ENCODE measurements at places on chromosomes 16 and 17. TPM values are rescaled to one million over a fixed set of nuclear protein-coding genes. Genes with fewer than 3 reads are reported as not detected.

The CTRB2 gene
- not detected for total RNA-seq

DNA sequence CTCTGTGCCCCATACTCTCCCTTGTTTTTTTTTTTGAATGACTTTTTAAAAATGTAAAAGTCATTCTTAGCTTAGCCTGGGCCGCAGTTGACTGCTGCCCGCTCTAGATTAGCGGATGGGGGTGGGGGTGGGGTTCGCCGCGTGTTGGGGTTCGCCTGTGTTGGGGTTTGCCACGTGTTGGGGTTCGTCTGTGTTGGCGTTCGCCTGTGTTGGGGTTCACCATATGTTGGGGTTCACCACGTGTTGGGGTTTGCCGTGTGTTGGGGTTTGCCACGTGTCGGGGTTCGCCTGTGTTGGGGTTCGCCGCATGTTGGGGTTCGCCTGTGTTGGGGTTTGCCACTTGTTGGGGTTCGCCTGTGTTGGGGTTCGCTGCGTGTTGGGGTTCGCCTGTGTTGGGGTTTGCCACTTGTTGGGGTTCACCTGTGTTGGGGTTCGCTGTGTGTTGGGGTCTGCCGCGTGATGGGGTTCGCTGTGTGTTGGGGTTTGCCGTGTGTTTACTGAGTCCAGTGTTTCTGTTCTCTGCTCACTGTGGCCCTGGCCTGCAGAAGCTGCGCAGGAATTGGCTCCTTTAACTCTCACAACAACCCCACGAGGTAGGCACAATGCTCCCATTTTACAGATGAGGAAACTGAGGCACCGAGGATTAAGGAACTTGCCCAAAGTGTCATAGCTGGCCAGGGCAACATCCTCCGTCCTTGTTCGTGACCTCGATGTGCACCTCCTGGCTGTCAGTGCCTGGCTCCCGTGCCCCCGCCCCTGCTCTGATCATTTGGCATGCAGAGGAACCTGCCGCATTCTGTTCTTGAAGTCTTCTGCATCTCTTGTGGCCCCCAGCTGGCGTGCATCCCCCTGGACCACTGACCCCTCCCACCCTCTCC lies 96.6 kb upstream of the CIBAR2 start:
- DNase-seq, result no peak

The HSD17B2 gene
- total RNA-seq, result not detected

- no peak for DNase-seq
These were observed 104.9 kb downstream of the ADCY9 start for GRCh38 chr16:4011225-4011939.

DNA sequence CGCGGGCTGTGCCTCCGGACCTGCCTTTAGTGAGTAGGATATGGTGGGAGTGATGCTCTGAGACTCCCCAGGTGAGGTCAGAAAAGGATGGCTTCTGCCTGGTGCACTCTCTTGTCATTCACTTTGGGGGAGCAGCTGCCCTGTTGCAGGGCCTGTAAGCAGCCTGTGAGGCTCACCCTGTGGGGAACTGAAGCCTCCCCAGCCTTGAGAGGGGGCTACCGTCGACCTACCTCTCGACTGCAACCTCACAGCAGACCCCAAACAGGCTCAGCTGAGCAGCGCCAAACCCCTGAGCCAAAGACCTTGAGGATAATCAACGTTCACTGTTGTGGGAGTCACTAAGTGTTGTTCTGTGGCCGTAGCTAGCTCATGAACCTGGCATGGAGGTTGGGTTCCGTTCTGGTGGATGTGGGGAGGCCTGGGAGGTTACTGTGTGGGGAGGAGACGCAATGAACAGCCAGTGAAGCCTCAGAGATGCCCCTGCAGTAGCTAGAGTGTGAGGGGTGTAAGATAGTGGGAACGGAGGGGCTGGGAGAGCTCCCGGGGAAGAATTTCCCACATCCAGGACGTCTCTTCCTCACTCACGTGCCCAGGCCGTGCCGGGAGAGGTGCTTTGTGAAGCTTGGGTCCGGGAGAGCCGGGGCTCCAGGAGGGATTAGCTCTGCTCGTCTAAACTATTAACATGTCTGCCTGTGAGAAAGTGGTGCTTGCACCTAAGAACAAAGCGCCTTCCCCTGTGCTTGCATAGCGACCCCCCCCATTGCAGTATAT lies 38.8 kb downstream of the METRNL start:
- DNase-seq, result no peak

DNA sequence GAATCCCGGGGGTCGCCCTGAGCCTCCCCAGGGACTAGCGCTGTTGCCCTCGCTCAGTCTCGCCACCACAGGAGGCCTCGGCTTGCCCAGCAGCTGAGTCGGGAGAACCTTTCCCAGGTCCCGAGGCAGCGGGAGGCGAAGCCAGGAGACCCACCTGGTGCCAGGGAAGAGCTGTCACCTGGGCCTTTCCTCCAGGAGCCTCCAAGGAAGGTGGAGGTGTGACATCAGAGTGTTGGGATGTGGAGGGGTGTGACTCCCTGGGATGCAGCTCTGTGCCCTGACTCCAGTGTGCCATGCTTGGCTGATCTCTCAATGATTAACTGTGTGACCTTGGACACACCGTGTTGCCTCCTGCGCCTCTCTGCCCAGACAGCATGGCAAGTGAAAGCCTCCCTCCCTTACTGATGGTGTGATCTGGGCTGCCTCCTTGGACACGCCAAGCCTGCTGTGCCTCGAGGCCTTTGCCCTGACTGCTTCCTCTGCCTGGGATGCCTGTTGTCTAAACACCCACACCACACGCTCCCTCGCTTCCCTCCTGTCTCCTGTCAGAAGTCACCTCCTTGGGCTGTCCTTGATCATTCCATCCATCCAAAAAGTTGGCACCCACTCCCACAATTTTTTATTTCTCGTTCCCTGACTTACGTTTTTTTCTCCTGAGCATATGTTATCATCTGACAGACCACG lies 88.0 kb downstream of the CMIP start:
- DNase-seq, result no peak

DNA sequence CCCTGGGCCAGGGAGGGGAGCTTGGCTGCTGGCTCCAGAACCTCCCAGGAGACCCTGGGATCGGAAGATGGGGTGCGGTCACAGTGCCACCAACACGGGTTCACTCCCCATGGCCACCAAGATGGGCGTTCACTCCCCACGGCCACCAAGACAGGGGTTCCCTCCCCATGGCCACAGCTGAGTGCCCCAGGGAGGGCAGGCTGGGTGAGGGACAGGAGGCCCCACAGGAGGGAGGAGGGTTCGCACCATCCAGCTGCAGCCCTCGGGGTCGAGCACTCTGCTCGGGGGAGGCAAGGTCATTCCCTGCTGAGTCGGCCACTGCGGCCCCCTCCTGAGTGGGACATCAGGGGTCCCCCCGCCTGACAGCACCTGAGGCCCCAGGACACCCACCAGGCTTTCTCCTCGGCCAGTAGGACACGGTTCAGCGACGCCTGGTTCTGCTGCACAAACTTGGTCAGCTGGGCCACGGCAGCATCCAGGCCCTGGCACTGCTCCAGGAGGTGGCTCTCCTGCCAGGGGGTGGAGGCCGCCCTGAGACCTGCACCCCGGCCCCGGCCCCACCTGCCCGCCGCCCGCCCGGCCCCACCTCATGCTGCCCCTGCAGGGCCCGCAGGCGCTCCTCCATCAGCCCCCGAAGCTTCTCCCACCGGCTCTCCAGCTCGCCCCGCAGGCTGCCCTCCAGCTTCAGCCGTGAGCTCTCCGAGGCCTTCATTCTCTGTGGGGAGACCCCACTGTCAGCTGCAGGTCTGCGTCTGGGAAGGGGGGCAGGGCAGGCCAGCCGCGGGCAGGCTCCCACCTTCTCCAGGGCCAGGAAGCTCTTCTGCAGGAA lies 5.9 kb downstream of the CCDC154 start:
- no peak for DNase-seq

GRCh38 chr16:67989322-67990017 lies 9.2 kb upstream of the DPEP3 start:
- DNase-seq, result no peak

The ZNF689 gene
- total RNA-seq, result 10.1 TPM

DNA sequence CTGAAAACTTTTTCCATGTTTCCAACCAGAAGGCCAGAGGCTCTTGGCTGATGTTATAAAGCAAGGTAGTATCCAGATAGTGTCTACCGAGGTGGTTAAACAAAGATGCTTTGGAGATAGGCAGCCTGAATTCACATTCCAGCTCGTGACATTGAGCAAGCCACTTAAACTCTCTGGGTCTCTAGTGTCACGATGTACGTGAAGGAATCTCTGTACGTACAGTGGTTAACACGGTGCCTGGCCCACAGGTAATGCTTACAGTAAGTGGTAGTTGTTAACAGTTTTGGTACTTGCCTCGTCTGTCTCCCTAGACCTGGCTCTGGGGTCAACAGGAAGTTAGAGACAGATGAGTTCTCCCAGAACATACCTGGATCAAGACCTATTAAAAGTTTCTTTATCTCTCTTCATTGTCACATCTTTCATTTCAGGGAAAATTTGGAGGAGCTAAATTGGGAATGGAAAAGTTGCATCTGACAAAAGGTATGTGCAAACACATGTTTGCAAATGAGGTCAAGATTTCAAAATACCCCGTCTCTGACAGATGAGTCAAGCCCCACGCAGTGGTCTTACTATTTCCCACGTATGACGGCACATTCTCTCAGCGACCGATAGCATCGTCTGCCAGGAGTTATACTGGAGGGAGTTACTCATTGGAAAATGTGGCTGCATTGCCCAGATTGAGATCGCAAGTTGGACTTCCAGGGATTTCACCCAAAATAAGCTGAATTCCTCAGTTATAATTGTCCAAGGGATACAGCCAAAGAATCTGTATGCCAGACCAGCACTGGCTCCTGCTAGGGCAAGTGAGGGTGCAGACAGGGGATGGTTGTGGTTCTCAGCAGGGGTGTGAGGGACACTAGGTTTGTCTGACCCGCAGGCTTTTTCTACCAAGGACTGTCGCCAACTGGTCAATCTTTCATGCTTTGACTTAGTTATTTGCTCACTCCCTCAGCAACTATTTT lies 18.9 kb upstream of the MYH10 start:
- DNase-seq, result no peak

DNA sequence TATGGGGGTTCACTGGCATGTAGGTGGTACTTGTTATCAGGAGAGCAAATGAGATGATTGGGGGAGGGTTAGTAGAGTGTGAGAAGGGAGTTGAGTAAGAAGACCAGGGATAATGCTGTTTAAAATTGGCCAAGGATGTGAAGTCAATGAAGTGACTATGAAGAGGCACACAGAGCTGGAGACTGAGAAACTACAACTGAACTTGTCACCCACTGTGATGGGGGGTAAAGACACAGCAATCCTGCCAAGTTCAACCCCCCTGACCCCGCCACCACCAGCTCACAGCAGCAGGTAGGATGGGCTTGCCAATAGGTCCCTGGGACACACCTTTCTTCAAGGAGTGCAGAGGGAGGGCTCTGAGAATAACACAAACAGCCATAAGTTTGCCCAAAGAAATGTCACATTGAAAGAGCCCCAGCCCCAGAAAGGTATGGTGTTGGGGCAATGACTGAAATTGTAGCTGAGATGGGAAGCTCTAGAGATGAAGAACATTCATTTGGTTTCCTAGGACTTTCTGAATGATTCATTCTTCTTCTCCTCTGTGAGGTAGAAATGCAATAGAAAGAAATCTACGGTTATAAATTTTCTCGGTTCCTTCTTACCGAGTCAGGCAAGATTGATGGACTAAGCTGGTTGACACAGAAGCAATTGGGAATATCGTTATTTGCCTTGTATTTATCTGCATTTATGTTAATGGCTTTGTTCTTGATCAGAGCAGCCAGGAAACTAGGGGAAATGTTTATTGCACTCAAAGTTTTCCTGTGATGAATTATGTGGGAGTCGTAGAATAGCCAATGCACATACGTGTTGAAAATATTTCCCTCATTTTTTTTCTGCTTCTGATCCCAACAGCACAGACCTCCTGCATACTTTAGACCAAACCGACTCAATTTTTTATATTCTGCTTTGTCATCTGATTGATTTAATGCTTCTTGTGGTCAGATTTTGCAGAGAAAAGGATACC lies 595.2 kb upstream of the CDH11 start:
- DNase-seq, result no peak

DNA sequence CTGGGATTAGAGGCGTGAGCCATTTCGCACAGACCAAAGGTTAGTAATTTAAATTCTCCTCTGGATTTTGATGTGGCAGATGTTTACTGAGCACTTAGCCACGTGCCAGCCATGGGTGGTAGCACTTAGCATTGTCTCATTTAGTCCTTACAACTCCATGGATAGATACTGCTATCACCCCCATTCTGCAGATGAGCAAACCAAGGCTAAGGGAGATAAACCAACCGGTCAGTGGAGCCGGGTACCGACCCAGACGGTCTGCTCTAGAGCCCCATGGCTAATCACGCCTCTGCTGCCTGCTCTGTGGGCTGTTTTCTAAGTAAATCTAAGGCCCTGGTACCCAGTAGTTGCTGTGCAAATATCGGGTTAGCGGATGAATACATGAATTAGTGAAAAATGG lies 12.6 kb upstream of the ADGRG1 start:
- DNase-seq, result no peak

The ACLY gene
- 106 TPM for total RNA-seq

The CCL1 gene
- not detected for total RNA-seq

The EPX gene
- not detected for total RNA-seq

The PLEKHH3 gene
- 22.5 TPM for total RNA-seq

DNA sequence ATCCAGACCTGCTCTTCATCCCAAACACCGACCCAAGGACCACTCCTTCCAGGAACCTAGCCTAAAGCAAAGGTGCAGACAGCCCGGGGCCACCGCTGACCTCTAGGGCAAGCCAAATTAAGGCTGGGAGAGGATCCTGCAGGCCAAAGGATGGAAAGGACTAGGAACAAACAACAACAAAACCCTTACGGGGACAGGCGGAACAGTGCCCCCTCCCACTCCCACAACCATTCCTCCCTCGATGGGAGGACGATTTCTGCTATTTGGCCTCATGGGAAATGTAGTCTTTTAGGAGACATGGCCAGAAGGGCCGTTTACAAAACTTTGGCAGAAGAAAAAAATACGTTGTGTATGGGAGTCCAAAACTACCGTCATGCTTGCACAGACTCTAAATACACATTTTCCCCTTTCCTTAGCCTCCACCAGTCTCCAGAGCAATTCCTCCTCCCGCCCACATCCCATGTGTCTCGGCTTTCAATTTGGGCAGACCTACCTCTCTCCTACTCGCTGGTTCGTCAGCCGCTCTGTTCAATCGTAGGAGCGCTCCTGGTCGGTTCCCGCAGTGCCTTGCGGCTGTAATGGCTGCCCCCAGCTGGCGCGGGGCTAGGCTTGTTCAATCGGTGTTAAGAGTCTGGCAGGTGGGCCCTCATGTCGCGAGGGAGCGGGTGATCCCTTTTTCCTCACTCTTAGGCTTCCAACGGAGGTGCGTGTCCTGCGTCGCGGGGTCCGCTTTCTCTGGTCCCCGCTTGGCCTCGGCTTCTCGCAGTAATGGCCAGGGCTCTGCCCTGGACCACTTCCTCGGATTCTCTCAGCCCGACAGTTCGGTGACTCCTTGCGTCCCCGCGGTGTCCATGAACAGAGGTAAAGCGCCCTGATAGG lies at the start of gene ERAL1:
TSS of gene ERAL1 (plus strand) at position 560 of the 879 bp plus-strand sequence. CDS start at position 579, 19 bp downstream.
- peak; percentile 77 for DNase-seq

The CACNG3 gene
- total RNA-seq, result not detected

GRCh38 chr16:24976971-24977677 lies 38.0 kb downstream of the ARHGAP17 start:
- no peak for DNase-seq

Data from PC-9 (cell line).